ENCODE measurements at places on chromosomes 1 and 21. TPM values are rescaled to one million over a fixed set of nuclear protein-coding genes. Genes with fewer than 3 reads are reported as not detected.

DNA sequence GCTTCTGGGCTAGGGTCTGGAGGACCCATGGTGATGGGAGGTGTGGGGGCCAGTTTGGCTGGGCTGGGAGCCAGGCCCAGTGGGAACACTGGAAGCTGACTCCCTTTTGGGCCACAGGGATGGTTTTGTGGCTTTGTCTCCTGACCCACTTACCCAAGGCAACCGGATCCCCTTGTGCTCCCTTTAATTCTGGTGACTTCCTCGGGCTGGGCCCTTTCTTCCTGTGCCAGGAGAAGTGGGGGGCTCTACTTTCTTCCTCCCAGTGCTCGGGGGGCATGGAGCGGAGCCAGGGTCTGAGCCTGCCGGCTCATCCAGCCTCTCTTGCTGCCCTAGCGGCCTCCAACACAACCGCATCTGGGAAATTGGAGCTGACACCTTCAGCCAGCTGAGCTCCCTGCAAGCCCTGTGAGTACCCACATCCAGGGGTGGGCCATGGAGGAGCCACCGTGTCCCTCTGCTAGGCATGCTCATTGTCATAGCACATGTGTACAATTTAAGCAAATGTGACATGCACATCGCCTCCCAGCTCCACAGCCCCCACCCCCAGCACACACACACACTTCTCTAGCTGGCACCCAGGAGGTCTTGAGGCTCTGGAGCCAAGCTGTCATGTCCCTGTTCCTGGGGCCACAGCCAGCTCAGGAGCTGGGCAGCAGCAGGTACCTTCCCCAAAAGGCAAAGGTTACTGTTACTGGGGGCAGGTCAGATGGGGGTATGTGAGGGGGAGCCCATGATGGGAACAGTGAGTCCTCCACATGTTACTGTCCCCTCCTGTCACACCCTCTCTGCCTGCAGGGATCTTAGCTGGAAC, 35.0 kb downstream of the UBE2T start:
- no peak for DNase-seq

GRCh38 chr1:54777431-54777830, 13.1 kb upstream of the PARS2 start:
- no peak for DNase-seq

GRCh38 chr1:206778031-206778430, 5.7 kb upstream of the IL10 start:
- DNase-seq = no peak

- DNase-seq = no peak
Measured at GRCh38 chr1:60664086-60664625, 418.2 kb upstream of the NFIA start.

DNA sequence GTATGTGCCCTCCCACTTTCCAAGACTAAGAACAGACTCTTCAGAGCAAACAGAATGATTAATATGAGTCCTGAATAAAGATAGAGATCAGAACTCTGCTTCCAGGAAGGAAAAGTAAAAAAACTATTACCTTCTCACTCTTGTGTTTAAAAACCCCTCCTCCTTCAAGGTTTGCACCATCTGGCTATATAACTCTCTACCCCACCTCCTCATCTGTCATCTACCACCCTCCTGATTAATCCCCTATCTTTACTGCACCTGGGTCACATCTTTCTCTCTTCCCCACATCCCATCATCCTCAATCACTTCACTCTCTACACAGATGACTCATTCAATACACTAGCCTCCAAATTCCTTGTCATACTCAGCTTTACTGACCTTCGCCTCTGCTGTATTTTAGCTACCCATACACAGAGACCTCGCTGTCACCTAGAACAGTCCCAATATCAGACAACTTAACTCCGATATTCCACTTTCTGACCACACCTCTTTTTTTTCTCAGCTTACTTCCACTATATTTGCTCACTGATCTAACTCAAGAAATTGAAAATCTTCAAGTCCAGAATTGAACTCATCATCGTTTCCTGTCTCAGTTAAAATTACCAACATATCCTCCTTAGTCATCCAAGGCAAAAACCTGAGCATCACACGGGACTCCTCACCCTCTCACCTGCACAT, 3.7 kb downstream of the SCMH1 start:
- no peak for DNase-seq

- no peak for DNase-seq
Measured at GRCh38 chr1:204275695-204276370, 62.0 kb upstream of the GOLT1A start.

DNA sequence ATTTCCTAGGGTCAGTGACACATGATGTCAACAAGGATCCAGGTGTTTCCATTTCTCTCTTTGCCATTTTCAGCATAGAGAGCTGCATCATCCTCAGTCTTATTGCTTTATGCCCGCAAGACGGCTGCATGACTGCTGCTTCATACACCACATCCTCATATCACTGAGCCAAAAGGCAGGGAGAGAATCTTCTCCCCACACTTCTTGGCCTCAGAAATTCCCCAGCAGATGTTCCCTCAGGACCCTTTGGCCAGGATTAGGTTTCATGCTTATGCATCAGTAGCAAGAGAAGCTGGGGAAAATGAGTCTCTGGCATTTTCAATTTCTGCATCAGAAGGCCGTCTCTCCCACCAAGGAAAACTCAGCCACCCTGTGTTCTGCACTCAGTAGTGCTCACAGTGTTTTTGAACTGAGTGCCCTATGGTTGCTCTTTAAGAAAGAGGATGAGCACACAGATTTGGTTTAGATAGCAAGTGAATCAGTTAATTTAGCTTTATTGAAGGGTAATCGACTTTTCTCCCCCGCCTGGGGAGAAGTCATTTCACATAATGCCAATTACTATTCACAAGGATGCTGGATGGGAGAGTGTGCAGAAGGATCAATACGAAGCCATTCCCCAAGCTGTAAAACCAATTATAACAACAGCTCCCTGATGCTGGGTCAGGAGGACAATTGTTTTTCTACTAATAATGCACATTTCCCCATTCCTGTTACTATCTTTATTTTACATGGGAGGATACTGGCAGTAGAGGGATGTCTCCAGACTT, 360.2 kb downstream of the HHIPL2 start:
- no peak for DNase-seq

DNA sequence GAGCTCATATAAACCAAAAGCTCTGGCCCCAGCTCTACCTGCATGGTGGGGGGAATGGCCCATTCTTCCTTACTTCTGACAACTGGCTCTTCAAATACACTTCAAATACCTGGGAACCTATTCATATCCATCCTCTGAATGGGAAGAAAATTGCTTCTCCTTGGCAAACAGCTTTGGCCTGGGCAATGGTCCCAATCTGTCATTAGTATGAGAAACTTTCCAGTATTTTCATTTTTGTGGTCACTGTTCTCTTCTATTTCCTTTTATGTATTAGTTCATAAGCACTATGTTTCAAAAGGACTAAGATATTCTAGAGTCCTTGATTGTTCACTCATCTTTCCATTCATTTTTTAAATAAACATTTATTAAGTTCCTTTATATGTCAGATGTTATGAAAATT, 5.2 kb upstream of the HSD3B2 start:
- no peak for DNase-seq

DNA sequence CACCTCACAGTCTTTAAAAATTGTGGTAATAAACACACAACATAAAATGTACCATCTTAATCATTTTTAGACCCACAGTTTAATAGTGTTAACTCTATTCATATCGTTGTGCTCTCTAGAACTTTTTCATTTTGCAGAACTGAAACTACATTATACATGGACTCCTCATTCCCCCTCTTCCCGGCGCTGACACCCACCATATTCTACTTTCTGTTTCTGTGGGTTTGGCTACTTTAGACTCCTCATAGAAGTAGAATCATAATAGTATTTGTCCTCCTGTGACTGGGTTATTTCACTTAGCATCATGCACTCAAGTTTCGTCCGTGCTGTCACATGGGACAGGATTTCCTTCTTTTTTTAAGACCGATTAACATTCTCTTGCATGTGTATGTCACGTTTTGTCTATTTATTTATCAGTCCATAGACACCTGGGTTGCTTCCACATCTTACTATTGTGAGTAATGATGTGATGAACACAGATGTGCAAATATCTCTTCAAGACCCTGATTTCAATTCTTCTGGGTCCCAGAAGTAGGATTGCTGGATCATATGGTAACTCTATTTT, 62.9 kb upstream of the TMPRSS2 start:
- DNase-seq = no peak

The FCRLA gene
- not detected for total RNA-seq

The FAM110D gene
- total RNA-seq = 0.58 TPM

The TNFRSF8 gene
- total RNA-seq = 0.53 TPM

The FCRL3 gene
- not detected for total RNA-seq

The ZNF670 gene
- total RNA-seq = 7.4 TPM

The IL10 gene
- total RNA-seq = not detected
